ENCODE measurements at places on chromosomes 16 and 17. TPM values are rescaled to one million over a fixed set of nuclear protein-coding genes. Genes with fewer than 3 reads are reported as not detected.
A peak's percentile ranks its signal among the peaks of the same experiment; 100 is the strongest.

Gene MAF
- 39.1 TPM for total RNA-seq

- DNase-seq: no peak
These were observed 131.2 kb upstream of the FAM20A start for GRCh38 chr17:68732301-68732749.

DNA sequence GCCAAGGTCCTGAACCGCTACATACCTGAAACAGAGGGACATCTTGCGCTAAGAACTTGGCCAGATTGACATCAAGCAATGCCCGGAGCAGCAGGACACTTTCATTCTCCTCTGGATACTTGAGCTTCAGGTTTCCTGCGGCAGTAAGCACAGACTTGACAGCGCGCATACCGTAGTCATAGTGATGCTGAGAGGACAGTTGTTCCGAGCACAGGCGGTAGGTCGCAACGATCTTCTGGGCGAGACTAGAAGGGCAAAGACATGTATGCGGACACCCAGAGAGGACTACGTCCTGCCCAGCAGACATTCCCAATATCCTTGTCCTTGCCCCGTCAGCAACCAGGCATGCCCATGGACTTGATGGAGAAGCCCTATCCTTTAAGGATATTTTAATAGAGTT is 112.9 kb downstream of the DNAH3 start:
- no peak for DNase-seq

DNA sequence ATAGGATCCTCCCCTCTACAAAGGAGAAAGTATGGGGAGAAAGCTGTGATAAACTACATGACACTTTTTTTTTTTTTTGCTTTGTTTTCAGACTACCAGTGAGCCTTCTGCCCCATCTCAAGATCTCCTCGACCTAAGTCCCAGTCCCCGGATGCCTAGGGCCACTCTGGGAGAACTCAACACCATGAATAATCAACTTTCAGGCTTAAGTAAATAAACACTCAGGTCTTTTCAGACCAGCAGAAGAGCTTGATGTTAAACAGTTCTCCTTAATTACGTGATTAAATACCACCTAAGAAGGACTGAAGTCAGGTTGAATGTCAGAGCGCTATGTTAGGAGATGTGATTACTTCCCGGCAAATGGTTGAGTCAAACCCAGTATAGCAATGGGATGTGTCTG is 31.4 kb downstream of the COX11 start:
- no peak for DNase-seq

Gene VASN
- 20.8 TPM for total RNA-seq

- no peak for DNase-seq
These were observed 30.8 kb downstream of the VWA3A start for GRCh38 chr16:22123146-22123545.

GRCh38 chr16:63980763-63981162 is 1141.1 kb downstream of the CDH11 start:
- DNase-seq: no peak

- no peak for DNase-seq
These were observed 988 bp upstream of the IL21R start for GRCh38 chr16:27400751-27401620.

Gene MT4
- total RNA-seq: not detected

DNA sequence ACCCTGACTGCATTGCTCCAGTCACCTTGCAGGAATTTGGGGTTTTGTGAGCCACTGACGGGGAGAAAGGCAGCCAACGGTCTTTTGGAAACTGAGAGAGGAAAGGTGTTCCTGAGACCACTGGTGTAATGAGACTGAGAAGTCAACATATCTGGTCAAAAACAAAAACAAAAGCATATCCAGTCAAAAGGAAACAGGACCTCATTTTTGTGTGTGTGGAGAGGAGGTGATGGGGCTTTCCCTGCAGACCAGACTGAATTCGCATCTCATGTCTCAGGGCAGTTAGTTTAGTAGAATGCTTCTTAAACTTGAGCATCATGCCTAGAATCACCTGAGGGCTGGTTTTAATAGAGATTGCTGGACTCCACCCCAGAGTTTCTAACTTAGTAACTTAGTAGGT is 198.4 kb downstream of the COPRS start:
- DNase-seq: no peak

DNA sequence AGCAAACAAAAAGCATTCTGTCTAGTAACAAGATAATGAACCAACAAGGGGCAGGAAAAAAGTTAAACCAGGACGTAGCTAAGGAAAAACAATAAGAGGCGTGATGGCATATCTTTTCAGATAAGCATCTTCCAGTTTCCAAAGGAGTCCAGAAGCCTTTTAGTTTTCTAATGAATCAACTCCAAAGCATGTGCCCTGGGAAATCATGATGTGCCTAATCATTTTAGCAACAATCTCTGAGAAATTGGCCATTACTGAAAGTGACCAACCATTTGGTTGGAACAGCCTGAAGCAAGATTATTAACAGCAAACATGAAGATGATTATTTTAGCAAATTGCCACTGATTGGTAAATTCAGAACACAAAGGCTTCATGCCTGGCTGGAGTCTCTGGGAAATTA is 440.9 kb upstream of the MAF start:
- no peak for DNase-seq

- DNase-seq: no peak
These were observed 57.9 kb downstream of the RTN4RL1 start for GRCh38 chr17:1967213-1967612.

Gene SCARF1
- total RNA-seq: 10.7 TPM

Gene KRT16
- total RNA-seq: not detected

DNA sequence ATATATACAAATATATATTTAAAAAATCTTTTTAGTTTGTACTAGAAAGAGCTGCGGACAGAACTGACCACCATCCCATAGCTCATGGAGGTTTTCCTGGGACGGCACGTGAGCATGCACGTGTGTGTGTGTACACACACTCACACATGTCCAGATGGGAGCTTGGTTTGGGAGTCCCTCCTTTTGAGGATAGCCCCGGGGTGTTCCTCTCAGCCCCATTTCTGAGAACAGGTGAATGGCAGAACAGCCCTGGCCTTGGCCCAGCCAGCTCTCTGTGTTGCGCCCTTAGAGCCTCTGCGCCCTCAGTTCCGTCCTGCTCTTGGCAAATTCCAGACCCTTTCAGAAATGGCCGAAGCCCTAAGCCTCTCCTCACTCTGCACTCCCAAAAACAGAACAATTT is 70.1 kb downstream of the AMFR start:
- DNase-seq: no peak

- peak; percentile 45 for DNase-seq
These were observed 367.4 kb downstream of the SEC14L1 start for GRCh38 chr17:77508047-77508715.

DNA sequence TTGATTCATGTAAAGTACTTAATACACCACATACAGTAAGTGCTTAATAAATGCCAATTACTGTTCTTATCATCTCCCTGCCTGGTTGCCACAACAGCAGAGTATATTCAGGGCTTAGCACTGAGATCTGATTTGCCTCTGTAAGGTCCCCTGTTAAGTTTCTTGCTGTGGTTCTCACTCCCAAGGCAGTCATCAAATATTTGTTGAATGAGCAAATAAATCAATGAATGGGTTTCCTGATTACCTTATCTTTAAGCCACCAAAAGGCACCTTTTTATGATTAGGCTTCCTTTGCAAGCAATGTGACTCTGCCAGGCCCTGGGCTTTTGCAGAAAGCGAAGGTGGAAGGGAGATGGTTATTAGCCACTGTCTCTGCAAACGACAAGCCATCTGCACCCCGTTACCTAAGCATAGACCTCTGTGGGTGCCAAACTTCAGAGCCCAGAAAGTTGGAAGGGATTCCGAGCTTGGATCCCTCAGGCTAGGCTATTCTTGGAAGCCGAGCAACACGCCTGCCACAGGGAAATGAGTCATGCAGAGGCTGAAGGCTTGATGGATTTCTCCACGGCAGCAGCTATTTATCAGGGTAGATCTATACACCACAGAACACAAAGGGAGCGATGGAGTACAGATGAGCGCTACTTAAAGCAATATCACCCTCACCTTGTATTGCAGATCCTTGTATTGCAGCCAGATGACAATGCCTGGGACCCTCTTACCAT is 102.0 kb downstream of the GRIN2A start:
- no peak for DNase-seq

- no peak for DNase-seq
These were observed 66.9 kb upstream of the ATF7IP2 start for GRCh38 chr16:10318798-10319500.

GRCh38 chr17:40671282-40671681 is 6.3 kb upstream of the KRT222 start:
- no peak for DNase-seq

Data from urinary bladder (tissue), 4 donors.